ENCODE measurements at places on chromosomes 11 and 22.

DNA sequence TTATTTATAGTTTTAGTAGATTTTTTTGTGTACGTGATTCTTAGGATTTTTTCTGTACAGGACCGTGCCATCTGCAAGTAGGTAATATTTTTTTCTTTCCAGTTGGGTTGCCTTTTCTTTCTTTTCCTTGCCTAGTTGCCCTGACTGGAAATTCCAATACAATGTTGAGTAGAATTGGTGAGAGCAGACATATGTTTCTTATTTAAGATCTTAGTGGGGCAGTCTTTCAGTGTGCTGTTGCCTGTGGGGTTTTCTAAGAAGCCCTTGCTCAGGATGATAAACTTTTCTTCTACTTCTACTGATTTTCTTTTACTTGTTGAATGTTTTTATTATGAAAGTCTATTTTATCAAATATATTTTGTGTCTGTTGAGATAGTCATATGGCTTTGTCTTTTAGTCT is 33.0 kb downstream of the ATXN10 start:
- no peak for DNase-seq

GRCh38 chr11:20618083-20618482 is 18.7 kb downstream of the SLC6A5 start:
- DNase-seq, result no peak

GRCh38 chr11:8060146-8060719 is 20.8 kb upstream of the TUB start:
- no peak for DNase-seq

GRCh38 chr11:129215506-129216245 is 23.6 kb upstream of the ARHGAP32 start:
- no peak for DNase-seq

GRCh38 chr22:27213766-27214581 is 556.6 kb downstream of the MIAT start:
- DNase-seq, result peak; percentile 44
